ENCODE measurements at places on chromosomes 3 and 15. TPM values are rescaled to one million over a fixed set of nuclear protein-coding genes. Genes with fewer than 3 reads are reported as not detected.

The CCRL2 gene
- total RNA-seq, result not detected

The CIDEC gene
- total RNA-seq, result 0.38 TPM

The ABI3BP gene
- 2.6 TPM for total RNA-seq

The C15orf39 gene
- total RNA-seq, result 14.7 TPM

The SPTBN5 gene
- total RNA-seq, result 2.1 TPM

The DENND6A gene
- 22.6 TPM for total RNA-seq

The IREB2 gene
- total RNA-seq, result 13.5 TPM

The IMPG2 gene
- 0.05 TPM for total RNA-seq

The TBC1D23 gene
- total RNA-seq, result 16.5 TPM

All from A375 (cell line).